T-helper 9 cell (primary cell): ENCODE measurements at places on chromosomes 3 and 15.

DNA sequence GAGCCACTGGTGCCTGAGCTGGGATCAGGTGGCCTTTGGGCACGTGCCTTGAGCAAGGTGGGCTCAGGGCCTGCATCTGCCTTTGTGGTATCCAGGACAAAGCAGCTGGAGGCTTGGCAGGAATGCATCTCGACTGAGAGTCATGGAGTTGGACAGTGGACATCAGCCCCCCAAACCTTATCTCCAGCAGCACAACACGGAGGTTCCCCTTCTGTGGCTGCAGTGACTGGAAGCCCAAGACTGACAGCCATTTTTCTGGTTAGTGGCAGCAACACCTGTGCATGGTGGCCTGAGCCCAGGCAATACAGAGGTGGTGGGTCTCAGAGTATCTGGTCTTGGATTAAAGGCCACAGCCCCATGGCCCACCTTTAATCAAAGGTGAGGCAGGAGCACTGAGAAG lies 27.8 kb upstream of the TSEN2 start:
- no peak for DNase-seq

DNA sequence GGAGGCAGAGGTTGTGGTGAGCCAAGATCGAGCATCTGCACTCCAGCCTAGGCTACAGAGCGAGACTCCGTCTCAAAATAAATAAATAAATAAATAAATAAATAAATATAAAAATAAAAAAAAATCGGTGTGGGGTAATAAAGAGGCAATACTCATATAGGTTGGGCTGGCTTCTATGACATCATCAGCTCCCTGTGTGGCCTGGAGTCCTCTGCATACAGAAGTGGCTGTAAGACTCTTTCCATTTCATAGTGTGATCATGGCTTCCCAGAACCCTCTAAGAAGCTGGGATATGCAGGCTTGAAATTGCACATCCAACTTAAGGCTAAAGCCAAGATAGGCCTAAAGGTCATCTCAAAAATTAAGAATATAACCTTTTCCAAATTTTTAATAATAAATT lies 101.6 kb downstream of the ZIC4 start:
- DNase-seq, result no peak

DNA sequence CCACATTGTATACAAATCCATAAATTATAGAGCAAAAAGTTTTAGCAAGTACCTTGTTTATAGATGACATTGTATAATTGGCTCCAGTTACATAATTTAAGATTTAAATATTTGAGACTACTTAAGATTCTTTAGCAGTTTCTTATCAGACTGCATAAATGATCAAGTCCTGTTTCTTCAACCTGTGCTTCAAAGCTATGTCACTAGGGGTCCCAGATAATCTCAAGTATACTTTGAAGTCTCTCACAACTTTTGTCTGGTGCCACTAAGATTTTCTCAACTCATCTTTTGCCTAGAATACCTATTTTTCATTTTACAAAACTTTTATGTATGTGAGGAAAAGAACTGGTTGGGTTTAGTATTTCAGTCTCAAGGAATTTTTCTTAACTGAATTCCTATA lies 205.5 kb downstream of the STAG1 start:
- no peak for DNase-seq

DNA sequence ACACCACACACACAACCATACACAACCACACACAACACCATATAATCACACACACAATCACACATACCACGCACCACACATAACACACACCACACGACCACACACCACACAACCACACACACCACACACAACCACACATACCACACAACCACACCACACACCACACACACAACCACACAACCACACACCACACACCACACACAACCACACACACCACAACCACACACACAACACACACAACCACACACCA lies 24.2 kb downstream of the CPN2 start:
- no peak for DNase-seq

DNA sequence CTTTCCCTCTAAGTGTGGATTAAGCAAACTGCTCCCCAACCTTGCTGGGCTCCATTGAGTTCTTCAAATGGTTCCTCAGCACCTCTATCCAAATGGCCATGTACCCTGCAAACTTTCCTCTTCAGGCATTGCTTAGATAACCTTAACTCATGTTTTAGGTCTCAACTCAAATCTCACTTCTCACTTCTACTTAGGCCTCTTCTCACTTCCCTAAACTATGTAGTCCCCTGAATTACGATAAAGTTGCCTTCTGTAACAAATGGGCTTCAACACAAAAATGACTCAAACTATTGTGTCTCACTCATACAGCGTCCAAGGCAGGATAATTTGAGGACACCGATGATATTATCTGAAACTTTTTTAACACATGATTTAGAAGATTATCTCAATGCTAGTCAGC lies 62.4 kb upstream of the STAC start:
- DNase-seq, result no peak

GRCh38 chr15:57205027-57205855 lies 171.1 kb upstream of the CGNL1 start:
- no peak for DNase-seq

- DNase-seq, result no peak
Observed at GRCh38 chr3:180626844-180627243, 24.9 kb downstream of the TTC14 start.

- DNase-seq, result no peak
Observed at GRCh38 chr3:181711325-181712135, at the start of gene SOX2. TSS of gene SOX2 (plus strand) at chr3:181711925. CDS start at chr3:181712361, 436 bp downstream.

DNA sequence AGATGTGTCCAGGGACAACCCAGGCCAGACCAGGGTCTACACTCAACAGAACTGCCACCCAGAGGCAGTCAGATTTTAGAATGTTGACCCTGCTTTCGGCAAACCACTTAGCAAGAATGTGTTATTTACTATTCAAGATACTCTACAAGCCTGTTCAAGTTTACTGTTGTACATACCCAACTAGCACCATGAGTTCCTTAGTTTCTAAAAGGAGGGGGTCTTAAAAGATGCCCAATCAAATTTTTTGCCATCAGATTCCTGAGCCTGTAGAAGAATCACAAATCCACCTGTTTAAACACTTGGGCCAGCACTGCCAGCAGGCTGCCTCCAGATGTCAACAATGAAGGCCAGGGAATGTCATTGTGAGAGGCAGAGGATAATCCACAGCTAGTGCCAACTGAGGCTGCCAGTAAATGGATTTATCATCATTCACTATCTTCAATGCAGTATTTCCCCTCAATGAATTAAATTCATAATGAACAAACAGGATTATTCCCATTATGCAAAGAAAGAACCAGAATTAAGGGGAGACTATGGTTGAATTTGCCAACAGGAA lies 43.5 kb upstream of the SNRPA1 start:
- no peak for DNase-seq

- no peak for DNase-seq
Observed at GRCh38 chr15:97479957-97480356, 480.5 kb upstream of the ARRDC4 start.

- peak; percentile 71 for DNase-seq
Observed at GRCh38 chr3:141875893-141876380, 506 bp upstream of the ATP1B3 start.

- no peak for DNase-seq
Observed at GRCh38 chr3:70885636-70886035, 573.2 kb upstream of the MDFIC2 start.

DNA sequence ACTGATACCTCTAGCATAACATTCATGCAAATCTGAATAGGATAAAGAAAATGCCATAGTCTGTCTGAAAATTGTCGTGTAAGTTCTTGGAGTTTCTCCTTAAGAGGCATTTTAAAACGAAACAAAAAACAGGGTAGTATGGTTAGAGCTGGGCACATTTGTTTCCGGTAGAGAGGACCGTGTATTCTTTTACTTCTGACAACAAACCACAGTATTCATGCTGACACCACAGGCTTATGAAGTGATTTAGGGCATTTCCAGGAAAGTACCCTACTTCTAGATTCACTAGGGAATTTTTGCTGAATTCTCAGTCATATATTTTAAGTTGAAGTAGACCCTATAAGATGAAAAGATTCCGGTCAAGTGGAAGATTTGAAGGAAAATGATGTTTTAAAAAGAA lies 541.3 kb downstream of the UNC13C start:
- DNase-seq, result no peak

GRCh38 chr3:5258526-5258925 lies 71.0 kb downstream of the EDEM1 start:
- no peak for DNase-seq

DNA sequence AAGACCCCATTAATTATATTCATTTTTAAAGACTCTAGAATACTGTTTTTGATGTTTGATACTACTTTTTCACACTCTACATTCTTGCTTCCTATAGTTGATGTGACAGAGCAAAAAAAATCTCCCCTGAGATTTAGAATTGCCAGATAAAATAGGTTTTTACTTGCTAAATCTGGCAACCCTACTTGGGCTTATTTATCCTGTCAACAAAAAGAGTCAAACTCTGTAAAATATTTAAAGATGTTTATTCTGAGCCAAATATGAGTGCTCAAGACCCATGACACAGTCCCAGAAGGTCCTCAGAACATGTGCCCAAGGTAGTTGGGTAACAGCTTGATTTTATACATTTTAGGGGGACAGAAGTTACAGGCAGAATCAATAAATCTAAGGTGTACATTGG lies 72.3 kb downstream of the DAPK2 start:
- no peak for DNase-seq

- DNase-seq, result no peak
Observed at GRCh38 chr15:36263666-36264065, 315.8 kb upstream of the CDIN1 start.

GRCh38 chr3:194624956-194625355 lies 8.3 kb downstream of the TMEM44 start:
- DNase-seq, result no peak

DNA sequence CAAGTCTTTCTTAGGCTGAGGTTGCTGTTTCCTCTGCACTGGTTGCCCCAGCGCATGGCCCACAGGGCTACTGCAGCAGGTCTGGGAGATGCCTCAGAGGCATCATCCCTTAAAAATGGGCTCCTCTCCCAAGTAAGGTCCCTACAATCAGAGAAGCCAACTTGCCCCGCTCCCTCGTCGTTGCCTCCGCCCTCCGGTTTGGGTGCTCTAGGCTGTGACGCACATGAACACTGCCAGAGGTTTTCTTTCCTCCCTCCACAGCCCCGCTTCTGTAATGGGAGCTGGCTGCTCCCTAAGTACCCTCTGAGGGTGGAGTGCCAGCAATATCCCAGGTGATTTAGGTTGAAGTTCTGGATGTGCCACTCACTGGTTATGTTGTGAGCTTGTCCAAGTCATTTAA lies 14.0 kb downstream of the MAGEF1 start:
- DNase-seq, result no peak

DNA sequence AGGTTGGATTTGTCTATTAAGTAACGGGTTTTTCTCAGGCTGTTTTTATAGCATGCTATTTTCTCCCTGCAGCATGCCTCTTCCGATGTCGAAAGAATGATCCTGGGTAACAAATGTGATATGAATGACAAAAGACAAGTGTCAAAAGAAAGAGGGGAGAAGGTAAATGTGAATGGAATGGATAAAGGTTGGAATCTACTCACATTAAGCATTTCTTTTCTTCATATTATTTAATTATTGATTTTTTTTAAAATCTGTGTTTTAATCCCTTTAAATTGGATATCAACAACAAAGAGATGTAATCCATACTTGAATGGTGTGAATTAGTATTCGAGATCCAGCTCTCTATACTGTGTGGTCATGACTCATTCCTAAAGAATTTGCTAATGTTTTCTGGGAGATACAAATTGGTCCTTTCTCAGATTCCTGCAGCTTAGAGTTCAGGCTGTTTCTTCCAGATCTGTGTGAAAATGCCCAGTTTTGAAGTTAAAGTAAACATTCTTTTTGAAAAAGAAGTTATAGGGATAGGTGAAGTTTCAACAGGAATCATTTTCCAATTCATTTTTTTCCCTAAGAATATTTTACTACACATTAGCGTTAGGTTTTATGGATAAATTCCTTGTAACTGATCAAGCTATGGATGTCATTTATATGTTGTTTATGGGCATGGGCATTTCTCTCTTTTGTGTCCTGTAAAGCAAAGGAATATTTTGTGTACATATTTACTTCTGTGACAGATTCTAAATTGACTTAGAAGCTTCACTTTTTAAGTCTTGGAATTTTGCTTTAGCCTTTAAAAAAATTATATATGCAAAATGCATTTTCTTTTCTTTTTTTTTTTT lies 20.8 kb upstream of the APH1B start:
- DNase-seq, result no peak

DNA sequence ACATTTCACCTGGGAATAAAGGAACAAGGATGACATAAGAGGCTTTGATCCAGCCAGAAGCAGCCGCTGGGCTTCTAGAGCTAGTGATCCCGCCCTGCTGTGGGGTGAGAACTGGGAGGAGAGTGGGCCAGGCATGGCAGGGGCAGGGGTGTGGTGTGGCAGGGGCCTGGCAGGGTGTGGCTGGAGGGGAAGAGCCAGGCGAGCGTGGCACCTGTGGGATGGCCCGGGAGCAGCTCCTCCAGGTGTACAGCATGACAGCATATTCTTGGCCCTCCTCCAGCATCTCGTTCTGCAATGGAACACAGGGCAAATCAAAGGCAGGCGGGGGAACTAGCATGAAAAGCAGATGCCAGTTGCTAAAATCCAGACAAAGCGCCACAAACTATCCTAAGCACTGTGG lies 35.5 kb downstream of the CYFIP1 start:
- no peak for DNase-seq

DNA sequence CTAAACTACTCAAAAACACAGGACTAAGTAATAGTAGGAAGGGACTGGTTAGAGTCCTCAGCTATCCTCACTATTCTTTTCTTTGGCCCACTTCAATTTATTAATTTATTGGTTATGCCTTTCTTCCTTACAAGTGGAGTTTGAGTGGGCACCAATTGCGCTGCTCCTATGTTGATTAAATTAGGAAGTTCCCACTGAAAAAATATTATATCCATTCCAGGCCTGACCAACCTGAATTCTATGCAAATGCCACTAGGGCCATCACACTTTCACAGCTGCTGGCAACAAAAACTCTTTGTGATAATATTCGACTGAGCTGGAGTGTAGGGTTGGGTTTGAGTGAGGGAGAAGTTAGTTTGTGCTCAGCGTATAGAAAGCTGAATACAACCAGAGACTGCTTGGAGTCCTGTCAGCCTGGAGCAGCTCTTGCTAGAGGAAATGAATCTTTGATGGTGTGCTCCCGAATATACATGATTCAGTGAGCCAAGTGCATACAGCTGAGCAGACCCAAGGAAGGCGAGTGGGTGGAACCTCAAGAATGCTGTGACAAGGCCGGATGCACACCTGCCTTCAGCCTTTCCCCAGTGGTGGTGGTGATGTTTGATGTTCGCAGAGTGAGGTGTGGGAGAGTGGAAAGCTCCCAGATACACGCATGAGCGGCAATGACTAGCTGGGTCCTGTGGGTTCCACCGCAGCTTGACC lies 1.5 kb downstream of the ARHGEF3 start:
- DNase-seq, result peak; percentile 56

DNA sequence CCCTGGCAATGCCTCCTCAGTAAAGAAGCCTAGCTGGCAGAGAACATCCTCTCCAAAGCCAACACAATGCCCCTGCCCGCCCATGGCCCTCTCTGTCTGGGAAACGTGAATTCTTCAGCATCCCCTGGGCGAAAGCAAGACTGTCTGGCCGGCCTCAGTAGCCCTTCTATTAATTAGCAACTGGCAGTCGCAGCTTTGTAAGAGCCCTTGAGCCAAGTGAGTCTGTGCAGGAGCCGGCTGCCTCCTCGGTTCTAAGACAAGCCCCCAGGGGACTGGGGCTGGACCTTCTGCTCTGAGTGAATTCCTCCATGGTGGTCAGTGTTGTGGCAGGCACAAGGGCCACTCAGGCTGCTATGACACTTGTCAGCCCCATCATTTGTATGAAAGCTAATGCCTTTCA lies 7.4 kb downstream of the HCN4 start:
- no peak for DNase-seq

- DNase-seq, result no peak
Observed at GRCh38 chr15:76664895-76665294, 240.2 kb downstream of the SCAPER start.
